Activated T-cell treated with anti-CD3 and anti-CD28 coated beads, Interleukin-2, amount 50 U/mL, for 4 hours (primary cell): ENCODE measurements at places on chromosomes 6 and 20. TPM values are rescaled to one million over a fixed set of nuclear protein-coding genes. Genes with fewer than 3 reads are reported as not detected.

GRCh38 chr20:7773511-7773910 is 166.7 kb downstream of the HAO1 start:
- DNase-seq = no peak

Gene MYLK4
- 0.18 TPM for total RNA-seq

Gene C20orf141
- not detected for total RNA-seq

Gene SPINT4
- not detected for total RNA-seq

DNA sequence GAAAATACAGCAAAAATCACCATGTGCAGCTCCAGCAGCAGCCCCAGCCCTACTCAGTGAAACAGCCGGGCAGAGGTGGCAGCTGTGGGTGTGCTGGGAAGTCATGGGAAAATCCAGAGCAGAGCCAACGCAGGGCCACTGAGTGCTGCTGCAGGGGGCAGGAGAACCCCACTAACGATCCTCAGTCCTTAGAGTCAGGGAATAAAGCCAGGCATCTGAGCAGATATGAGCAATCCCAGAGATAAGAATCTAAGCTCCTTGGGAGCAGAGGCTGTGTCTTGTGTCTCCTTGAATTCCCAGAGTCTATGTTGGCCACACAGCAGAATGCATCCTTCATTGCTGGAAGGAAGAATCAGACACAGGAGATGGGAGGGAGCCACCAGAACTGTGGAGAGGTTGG is 493.1 kb upstream of the MAP3K7 start:
- DNase-seq = no peak

- no peak for DNase-seq
Observed at GRCh38 chr20:51563486-51564332, 21.2 kb upstream of the NFATC2 start.

- DNase-seq = no peak
Observed at GRCh38 chr6:157221817-157222175, 101.5 kb downstream of the TMEM242 start.

GRCh38 chr6:27312146-27312949 is at the start of gene POM121L2:
Gene POM121L2 (minus strand): TSS chr6:27312273. CDS start chr6:27312170, 103 bp downstream.
- peak; percentile 55 for DNase-seq

Gene HEY2
- total RNA-seq = not detected

- DNase-seq = no peak
Observed at GRCh38 chr20:23139524-23139923, 53.4 kb upstream of the CD93 start.

GRCh38 chr20:51373713-51374455 is 168.6 kb downstream of the NFATC2 start:
- no peak for DNase-seq

DNA sequence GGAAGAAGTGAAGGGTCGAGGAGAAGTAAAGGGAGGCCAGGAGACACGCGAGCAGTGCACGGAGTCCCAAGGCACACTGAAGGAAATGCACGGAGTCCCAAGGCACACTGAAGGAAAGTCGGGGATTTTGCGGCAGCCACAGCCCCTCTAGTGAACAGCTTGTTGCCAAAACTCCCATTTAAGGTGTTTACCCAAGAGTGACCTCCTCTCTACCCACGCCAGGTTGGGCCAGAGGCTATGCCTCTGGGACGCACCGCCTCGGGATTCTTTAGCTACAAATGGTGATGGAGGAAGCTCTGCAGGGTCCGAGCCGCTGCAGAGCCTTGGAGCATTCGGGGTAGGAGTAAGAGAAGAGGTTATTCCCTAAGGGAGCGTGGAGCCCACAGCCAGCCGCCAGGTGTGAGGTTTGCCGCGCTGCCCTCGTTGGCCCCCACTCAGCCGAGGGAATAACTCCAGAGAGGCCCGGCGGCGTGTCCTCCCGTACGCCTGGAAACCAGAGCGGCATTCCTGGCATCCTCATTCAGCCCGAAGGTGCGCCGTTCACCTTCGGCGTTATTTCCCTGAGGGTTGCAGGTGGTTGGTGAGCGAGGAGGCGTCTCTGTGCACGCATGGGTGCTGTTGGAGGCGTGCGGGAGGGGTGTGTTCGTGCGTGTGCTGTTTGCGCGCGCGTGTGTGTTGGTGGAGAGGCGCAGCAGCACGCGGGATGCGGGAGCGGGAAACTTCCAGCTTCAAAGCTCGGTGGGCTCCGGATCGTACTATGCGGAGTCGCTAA is 3.4 kb upstream of the MAFB start:
- no peak for DNase-seq

Gene SLC17A1
- total RNA-seq = not detected

Gene GCNT2
- 0.78 TPM for total RNA-seq

Gene EFCAB8
- total RNA-seq = 0.40 TPM

- no peak for DNase-seq
Observed at GRCh38 chr6:19535351-19535750, 301.8 kb upstream of the ID4 start.

DNA sequence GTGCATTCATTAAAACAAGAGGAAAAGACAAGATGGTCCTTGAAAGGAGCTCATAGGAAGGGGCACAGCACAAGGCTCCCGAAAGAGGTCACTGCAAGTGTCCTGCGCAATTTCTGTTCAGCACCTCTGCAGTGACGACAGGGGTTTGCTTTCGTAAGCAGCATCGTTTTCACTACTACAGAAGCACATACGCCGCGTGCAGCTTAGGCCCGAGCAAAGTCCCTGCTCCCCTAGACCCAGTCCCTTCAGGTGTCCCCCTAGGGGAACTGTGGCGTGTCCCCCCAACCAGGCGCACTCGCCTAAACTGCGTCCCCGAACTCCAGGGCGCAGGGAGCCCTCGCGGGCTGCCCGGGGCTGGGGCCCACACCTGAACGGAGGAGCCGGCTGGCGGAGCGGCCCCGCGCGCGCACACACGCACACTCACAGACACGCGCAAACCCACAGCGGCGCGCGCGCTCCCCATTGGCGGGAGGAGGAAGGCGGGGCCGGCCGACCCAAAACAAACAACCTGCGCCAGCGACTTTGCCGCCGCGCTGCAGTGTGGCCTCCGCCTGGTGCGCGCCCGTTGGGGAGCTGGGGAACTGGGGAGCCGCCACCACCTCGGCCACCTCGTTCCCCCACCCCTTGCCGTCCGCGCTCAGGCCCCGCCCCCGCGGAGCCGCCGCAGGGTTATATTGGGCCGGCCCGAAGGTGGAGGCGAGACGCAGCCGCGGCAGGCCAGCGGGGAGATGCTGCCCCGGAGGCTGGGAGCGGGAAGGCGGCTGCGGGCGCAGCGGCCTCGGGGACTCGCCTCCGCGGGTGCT is at the start of gene FOXQ1:
Gene FOXQ1, plus strand, starts transcription at position 699 of the 803 bp plus-strand sequence. CDS start 607 bp downstream, outside the sequence.
- DNase-seq = no peak

- DNase-seq = no peak
Observed at GRCh38 chr20:33733654-33734576, 2.1 kb downstream of the ZNF341 start.

Gene KHDC1
- 1.2 TPM for total RNA-seq

Gene SIRPB1
- 0.73 TPM for total RNA-seq

Gene CLDN20
- not detected for total RNA-seq

DNA sequence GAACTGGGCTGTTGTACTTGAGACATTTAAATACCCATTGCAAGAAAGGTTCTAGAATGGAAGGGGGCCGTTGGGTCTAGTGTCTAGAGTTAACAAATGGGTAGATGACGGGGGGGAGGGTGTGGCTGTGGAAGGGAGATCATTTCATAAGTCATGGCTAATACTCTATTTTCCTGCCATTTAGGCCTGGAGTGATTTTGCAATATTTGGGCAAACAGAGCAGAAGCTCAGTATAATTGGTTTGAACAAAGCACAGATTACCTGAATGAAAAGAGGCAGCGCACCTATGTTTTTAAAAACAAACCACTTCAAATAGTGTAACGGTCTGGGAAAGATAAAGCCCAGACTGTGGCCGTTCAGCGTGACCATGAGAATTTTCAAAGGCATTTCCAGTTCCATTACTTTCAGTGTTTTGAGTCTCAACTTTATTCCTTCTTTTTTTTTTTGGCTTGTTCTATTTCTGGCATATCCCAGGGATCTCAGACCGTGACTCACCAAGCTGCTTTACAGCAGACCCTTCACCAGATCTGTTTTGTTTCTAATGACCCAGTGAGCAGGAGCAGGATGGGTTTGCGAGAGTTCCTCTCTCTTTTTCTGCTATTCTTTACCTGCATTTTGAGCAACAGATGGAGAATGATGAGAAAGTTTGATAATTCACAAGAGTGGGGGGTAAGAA is 73.7 kb downstream of the LYRM2 start:
- no peak for DNase-seq

DNA sequence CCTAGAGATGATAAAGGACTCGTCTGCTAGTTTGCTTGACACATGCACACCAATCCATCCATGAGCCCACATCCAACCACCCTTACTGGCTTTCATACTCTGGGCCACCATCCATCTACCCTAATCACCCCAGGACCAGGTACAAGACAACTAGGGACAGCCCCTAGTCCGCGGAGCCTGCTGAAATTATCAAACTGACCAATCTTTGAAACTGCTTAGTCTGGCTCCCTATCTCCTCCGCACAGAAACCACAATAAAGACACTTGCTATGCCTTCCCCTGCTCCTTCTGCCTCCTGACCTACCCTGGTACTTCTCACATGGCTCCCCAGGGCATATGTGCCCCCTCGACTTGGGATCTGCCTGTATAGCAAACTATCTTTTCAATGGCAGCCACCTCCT is 33.1 kb downstream of the PXDC1 start:
- no peak for DNase-seq

Gene SAMD10
- total RNA-seq = 14.6 TPM

Gene CTCFL
- total RNA-seq = 0.27 TPM

Gene CLVS2
- total RNA-seq = not detected
